ENCODE measurements at places on chromosomes 7 and 10. TPM values are rescaled to one million over a fixed set of nuclear protein-coding genes. Genes with fewer than 3 reads are reported as not detected.

DNA sequence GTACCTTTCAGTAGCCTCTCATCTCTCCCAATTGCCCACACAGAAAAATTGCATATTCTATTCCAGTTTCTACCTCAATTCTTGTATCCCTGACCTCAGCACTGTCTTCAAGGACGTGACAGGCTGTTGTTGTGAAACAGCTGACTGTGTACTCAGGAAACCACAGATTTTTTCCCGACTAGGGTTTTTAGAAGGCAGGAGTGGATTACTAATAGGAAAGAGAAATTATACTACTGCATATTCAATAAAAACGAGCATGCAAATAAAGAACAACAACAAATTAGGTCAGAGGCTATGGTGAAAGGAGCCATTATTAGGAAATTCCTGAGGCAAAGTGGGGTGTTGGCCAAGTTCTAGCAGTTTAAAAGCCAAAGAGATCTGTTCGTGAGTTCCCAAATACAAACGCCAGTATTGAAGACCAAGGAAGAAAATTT is 93.4 kb downstream of the DOCK4 start:
- H3K36me3 ChIP-seq, result no peaks in the 10 kb centered on the region
- DNase-seq, result no peak
- H3K27ac ChIP-seq, result no peak overlapping the region
- peaks cover 5% of the 10 kb centered on the region for H3K27me3 ChIP-seq
- H3K4me3 ChIP-seq, result no peak overlapping the region

DNA sequence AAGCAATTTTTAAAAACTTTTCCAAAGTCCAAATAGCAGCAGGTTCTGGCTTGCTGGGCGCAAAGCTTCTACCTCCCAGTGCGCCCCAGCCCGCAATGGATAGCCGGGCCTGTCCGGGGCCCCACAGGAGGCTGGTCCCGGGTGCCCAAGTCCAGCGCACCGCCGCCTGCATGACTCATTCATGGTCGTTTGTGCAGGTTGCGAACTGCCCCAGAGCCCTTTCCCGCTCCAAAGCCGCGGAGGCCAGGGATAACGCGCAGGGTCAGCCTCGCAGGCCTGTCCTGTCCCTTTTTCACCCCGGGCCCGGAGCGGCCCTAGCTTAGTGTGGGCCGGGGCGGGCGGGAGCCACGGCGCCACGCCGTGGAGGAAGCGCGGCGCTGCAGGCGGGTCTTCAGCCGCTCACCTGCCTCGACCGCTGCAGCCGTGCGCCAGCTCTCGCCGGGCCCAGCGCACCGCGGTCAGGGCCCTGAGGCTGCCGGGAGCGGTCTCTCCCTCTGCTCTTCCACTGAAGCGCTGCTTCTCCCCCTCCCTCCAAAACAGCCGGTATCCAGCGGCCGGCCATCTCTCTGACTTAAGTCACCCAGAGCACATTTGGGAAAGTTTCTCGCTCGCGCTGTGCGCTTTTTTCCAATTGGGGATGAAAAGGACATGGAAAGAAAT is 1.7 kb upstream of the EGR2 start:
- H3K36me3 ChIP-seq, result no peaks in the 10 kb centered on the region
- DNase-seq, result peak; percentile 70
- H3K4me3 ChIP-seq, result peak overlapping the region; percentile 98
- H3K27ac ChIP-seq, result peak overlapping the region; percentile 99
- H3K4me1 ChIP-seq, result peaks cover 34% of the 10 kb centered on the region

DNA sequence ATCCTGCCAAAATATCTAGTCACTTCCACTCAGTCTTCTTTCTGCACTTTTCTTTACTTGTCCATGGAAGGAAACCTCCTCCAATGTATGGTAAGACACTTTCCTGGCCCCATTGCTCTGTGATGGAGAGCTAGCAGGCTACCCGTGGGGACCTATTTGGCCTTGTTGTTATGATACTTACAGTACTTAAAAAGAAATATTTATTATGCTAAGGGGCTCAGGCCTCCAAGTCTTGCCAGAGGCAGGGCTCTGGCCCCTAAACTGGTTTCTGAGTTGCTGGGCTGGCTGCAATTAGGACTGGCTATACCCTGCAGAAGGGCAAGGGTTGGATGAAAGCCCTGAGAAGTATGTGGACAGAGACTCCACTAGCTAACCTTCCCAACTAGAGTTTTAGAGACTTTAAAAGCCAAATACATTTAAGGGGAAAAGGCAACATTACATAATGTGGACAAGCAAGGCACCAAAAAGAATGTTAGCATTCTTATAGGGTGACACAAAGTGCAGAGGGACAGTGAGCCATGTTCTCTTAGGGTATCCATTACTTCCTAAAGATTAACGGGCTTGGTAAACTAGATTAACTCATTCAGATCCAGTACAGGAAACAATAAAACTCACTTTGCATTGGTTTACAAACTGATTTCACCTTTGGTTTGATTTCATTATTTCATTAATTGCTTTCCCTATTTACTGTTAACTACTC is 84.9 kb upstream of the INHBA start:
- H3K4me3 ChIP-seq, result peak overlapping the region; percentile 11
- no peak for DNase-seq
- no peaks in the 10 kb centered on the region for H3K27me3 ChIP-seq
- no peak overlapping the region for H3K27ac ChIP-seq
- peaks cover 3% of the 10 kb centered on the region for H3K4me1 ChIP-seq

DNA sequence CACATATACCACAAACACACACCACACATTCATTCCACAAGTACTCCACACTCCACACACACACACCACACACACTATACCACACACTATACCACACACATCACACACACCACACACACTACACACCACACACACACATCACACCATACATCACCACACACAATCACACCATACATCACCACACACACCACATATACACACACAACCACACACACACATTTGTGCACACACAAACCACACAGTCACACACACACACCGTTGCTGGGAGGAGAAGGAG is 112.8 kb downstream of the PTPN20 start:
- DNase-seq, result no peak
- peaks cover 4% of the 10 kb centered on the region for H3K4me1 ChIP-seq
- peaks cover 15% of the 10 kb centered on the region for H3K27me3 ChIP-seq
- H3K27ac ChIP-seq, result no peak overlapping the region

DNA sequence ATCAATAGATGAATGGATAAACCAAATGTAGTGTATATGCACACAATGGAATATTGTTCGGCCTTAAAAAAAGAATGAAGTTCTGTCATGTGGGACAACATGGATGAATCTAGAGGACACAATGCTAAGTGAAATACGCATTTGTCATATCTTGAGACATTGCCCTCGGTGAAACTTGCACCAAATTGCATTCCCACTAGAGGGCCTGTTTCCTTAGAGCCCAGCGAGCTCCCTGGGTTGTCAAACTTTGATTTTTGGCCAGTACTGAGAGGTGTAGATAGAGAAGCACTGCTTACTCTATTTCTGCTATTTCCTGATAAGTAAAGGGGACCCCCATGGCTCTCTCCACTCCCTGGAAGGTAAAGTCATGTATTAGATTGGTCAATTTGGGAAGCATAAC is 157.1 kb downstream of the GPAM start:
- H3K4me3 ChIP-seq, result no peak overlapping the region
- no peak overlapping the region for H3K27ac ChIP-seq
- no peaks in the 10 kb centered on the region for H3K4me1 ChIP-seq
- H3K36me3 ChIP-seq, result no peaks in the 10 kb centered on the region
- DNase-seq, result no peak
- no peaks in the 10 kb centered on the region for H3K27me3 ChIP-seq

- H3K4me3 ChIP-seq, result no peak overlapping the region
- H3K27ac ChIP-seq, result no peak overlapping the region
- no peaks in the 10 kb centered on the region for H3K36me3 ChIP-seq
- peaks cover 10% of the 10 kb centered on the region for H3K27me3 ChIP-seq
- H3K4me1 ChIP-seq, result peaks cover 14% of the 10 kb centered on the region
Observed at GRCh38 chr10:1668399-1668798, 68.9 kb downstream of the ADARB2 start.

DNA sequence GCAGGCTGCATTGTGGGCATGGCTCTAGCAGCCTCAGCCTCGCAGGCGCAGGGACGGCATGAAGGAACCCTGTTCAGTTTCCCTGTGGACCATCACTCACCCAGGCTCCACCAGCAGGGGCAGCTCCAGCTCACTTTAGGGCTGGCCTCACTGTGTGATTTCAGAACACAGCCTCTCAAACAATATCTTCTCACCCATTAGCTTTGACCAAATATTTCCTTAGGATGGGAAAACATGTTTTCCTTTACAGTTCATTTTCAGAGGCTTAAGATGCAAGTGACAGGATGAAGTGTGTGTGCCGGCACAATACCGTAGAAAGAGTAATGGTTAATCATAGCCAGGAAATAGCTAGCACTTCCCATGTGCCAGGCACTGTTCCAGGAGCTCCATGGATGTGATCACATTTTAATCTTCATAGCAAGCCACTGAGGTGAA is 58.2 kb downstream of the LANCL2 start:
- no peaks in the 10 kb centered on the region for H3K4me1 ChIP-seq
- no peaks in the 10 kb centered on the region for H3K27me3 ChIP-seq
- H3K4me3 ChIP-seq, result no peak overlapping the region

- DNase-seq, result no peak
- H3K27me3 ChIP-seq, result no peaks in the 10 kb centered on the region
- H3K27ac ChIP-seq, result no peak overlapping the region
- no peaks in the 10 kb centered on the region for H3K36me3 ChIP-seq
Observed at GRCh38 chr10:21047096-21047495, 150.0 kb upstream of the NEBL start.

GRCh38 chr7:107396990-107397389 is 72.9 kb upstream of the GPR22 start:
- no peak overlapping the region for H3K4me3 ChIP-seq
- no peak for DNase-seq
- H3K4me1 ChIP-seq, result no peaks in the 10 kb centered on the region
- H3K27me3 ChIP-seq, result no peaks in the 10 kb centered on the region

- no peak overlapping the region for H3K27ac ChIP-seq
- H3K4me3 ChIP-seq, result no peak overlapping the region
- no peaks in the 10 kb centered on the region for H3K27me3 ChIP-seq
- H3K36me3 ChIP-seq, result peaks cover 4% of the 10 kb centered on the region
- H3K4me1 ChIP-seq, result no peaks in the 10 kb centered on the region
Observed at GRCh38 chr10:17961551-17962422, 10.1 kb downstream of the SLC39A12 start.

DNA sequence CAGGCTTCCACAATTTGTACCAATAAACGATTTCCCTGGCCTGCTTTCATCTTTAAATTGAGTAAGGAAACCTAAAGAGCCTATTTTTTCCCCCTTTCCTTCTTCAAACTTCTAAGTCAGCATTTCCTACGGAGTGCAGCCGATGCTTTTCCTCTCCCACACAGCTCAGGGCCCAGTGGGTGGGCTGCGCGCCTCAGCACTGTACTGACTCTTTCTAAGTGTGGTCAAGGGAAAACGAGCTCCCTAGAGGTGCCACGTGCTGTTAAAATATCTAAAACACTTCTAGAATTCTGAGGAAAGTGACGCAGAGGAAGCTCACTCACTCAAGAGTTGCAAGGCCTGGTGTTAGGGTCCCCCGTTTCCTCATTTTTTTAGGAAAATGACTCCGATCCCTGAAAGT is 29.0 kb downstream of the STEAP1B start:
- peaks cover 17% of the 10 kb centered on the region for H3K36me3 ChIP-seq
- no peak for DNase-seq
- H3K4me3 ChIP-seq, result no peak overlapping the region
- H3K27me3 ChIP-seq, result no peaks in the 10 kb centered on the region
- peaks cover 5% of the 10 kb centered on the region for H3K4me1 ChIP-seq

- DNase-seq, result no peak
- peaks cover 24% of the 10 kb centered on the region for H3K4me1 ChIP-seq
- H3K27ac ChIP-seq, result no peak overlapping the region
- H3K36me3 ChIP-seq, result no peaks in the 10 kb centered on the region
Observed at GRCh38 chr10:46268076-46268881, 18.5 kb upstream of the ANTXRL start.

- DNase-seq, result no peak
- no peaks in the 10 kb centered on the region for H3K27me3 ChIP-seq
- no peaks in the 10 kb centered on the region for H3K36me3 ChIP-seq
- H3K4me1 ChIP-seq, result no peaks in the 10 kb centered on the region
- no peak overlapping the region for H3K27ac ChIP-seq
- no peak overlapping the region for H3K4me3 ChIP-seq
Observed at GRCh38 chr10:113284635-113285034, 268.2 kb upstream of the HABP2 start.

DNA sequence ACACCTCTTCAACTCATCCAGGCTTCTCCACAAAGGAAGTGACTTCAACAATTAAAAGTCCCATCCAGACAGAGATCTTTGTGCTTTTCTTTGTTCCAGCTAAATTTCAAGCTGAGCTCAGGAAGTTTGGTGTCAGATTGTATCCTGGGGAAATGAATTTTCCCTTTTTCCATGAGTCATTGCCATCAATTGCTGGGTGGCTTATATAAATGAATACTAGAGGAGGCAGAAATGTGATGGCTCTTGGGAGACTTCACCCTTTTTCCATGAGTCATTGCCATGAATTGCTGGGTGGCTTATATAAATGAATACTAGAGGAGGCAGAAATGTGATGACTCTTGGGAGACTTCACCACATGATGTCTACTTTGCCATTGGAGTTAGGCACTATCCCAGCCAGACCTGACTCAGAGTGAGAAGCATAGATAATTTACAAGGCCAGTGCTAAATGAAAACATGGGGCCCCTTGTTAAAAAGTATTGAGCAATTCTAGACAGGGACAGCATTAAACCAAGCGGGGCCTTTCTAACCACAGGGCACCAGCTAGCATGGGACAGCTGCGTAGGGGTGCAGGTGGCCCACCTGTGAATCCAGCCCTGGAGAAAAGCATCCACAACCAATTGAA is 339.2 kb upstream of the PODXL start:
- H3K4me1 ChIP-seq, result no peaks in the 10 kb centered on the region
- H3K27ac ChIP-seq, result no peak overlapping the region
- no peak overlapping the region for H3K4me3 ChIP-seq
- H3K36me3 ChIP-seq, result no peaks in the 10 kb centered on the region
- H3K27me3 ChIP-seq, result peaks cover 8% of the 10 kb centered on the region

GRCh38 chr7:51186531-51186930 is 130.1 kb downstream of the COBL start:
- H3K4me3 ChIP-seq, result no peak overlapping the region
- H3K36me3 ChIP-seq, result no peaks in the 10 kb centered on the region
- peaks cover 5% of the 10 kb centered on the region for H3K27me3 ChIP-seq
- no peak for DNase-seq
- no peaks in the 10 kb centered on the region for H3K4me1 ChIP-seq

DNA sequence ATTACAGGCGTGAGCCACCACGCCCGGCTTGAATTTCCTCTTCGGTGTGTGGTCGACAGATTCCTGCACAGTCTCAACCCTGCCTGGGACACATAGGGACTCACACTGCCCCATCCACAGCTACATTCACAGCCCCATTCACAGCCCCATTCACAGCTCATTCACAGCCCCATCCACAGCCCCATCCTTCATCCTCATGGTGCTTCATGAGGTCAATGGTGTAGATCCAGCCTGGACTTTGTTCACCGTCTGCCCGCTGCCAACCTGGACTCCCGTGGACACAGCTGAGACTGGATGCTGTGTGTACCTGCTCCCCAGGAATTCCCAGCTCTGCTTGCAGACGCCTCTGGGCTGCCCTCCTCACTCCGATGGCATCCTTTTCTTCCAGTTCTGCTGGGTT is 5.2 kb downstream of the IDI2 start:
- peak overlapping the region; percentile 52 for H3K27ac ChIP-seq
- H3K36me3 ChIP-seq, result peaks cover 18% of the 10 kb centered on the region
- no peaks in the 10 kb centered on the region for H3K27me3 ChIP-seq
- no peak for DNase-seq
- no peaks in the 10 kb centered on the region for H3K4me1 ChIP-seq
- H3K4me3 ChIP-seq, result no peak overlapping the region

IFIT1 gene
- 6.7 TPM for polyA plus RNA-seq

NPTX2 gene
- not detected for polyA plus RNA-seq

FGFBP3 gene
- 1.4 TPM for polyA plus RNA-seq

DNMBP gene
- 11.9 TPM for polyA plus RNA-seq

IQUB gene
- not detected for polyA plus RNA-seq

SPDYE2 gene
- 0.42 TPM for polyA plus RNA-seq

PTPRZ1 gene
- not detected for polyA plus RNA-seq

SLC26A3 gene
- not detected for polyA plus RNA-seq
